Cerebellar cortex (tissue), 1 donor: ENCODE measurements at places on chromosomes 2 and 18.

DNA sequence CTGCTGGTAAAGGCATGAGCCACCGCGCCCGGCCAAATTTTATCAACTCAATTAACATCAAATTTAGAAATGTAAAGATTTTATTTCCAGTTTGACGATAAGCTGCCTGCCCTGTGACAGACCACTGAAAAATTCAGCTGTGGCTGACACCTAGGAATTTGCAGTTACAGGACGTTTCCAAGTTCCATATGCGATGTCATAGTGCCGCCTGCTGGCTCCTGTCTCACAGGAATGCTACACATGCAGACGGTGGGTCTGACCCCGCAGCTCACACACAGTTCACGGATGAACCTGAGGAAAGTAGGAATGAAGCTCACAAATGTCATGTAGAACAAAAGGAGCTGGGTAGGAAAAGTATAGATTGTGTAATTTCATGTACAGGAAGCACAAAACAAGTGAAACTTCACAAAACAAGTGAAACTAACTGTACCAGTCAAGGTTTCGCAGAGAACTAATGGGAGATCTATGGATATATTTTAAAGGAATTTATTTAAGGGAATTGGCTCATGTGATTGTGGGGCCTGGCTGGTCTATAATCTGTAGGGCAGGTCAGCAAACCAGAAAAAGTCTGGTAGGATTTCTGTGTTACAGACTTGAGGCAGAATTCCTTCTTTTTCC lies 13.2 kb upstream of the SEH1L start:
- DNase-seq = peak; percentile 83

GRCh38 chr18:54181856-54182602 lies 42.4 kb downstream of the MBD2 start:
- no peak for DNase-seq

DNA sequence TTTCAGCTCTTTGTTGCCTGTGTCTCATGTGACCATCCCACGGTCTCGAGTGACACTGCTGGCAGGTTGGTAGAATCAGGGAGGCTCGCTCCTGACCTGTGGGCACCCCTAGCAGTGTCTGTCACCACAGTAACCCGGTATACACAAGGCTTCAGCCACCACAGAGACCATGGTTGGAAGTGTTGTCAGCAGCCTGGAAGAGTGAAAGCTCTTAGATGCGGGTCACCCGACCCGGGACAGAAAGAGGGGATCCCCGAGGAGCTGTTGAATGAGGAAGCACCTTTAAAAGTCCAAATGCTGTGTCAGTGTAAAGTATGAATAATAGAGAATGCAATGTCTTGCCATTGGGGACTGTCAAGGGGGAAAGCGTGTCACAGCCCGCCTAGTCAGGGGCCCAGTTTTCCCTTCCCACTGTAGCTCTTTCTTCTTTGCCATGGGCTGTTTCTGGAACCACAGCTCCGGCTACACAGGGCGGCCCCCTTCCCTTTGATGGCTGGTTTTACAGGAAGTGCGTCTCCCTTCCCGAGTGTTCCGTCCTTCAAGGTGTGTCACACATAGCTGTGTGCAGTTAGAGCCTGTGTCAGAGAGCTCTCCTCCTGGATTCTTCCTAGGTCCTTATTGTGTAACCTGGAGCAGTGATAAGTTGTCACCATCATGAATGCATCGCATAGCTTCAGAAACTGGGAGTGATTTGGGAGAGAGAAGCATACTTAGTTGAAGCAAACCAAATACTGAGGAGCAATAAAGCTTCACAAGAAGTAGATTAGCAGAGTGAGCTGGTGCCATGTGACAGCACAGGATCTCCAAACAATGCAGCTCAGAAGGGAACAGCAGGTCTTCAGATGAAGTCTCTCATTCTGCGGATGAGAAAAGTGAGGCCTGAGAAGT lies 81.4 kb downstream of the MTCL1 start:
- DNase-seq = no peak

DNA sequence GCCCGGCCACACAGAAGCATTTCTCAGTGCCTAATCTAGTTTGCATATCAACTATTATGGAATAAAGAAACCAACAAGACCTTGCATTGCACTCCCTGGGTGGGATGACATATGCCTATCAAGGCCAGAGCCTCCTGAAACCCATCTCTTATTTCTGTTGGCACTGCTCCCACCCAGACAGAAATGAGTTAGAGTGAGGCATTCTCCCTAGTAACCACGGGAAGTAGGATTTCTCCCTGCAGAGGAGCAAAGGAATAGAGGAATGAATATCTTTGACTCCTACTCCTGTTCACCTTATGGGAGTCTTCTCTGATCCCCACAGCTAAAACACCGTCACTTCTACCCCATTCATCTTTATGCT lies 24.2 kb upstream of the SCYGR1 start:
- DNase-seq = no peak

DNA sequence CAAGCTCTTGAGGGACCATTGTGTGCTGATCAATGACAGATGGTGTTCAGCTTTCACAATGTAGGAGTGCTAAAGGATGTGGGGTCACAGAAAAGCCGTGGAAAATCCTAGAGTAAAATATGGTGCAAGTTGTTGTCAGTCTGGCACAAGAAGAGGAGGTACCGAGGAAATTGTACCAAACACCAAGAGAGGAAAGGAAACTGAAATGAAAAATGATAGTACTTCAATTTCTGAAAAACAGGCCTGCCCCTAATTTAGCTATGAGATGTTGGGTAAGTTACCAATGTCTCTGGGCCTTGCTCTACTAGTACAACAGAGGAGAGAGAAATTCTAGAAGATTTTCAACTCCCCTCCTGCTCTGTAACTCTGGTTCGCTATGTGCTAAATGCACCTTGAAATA lies 78.8 kb upstream of the PELI1 start:
- DNase-seq = peak; percentile 22

GRCh38 chr18:53689886-53690285 lies 534.6 kb downstream of the MBD2 start:
- no peak for DNase-seq

GRCh38 chr2:191508738-191509137 lies 169.2 kb upstream of the NABP1 start:
- DNase-seq = no peak

DNA sequence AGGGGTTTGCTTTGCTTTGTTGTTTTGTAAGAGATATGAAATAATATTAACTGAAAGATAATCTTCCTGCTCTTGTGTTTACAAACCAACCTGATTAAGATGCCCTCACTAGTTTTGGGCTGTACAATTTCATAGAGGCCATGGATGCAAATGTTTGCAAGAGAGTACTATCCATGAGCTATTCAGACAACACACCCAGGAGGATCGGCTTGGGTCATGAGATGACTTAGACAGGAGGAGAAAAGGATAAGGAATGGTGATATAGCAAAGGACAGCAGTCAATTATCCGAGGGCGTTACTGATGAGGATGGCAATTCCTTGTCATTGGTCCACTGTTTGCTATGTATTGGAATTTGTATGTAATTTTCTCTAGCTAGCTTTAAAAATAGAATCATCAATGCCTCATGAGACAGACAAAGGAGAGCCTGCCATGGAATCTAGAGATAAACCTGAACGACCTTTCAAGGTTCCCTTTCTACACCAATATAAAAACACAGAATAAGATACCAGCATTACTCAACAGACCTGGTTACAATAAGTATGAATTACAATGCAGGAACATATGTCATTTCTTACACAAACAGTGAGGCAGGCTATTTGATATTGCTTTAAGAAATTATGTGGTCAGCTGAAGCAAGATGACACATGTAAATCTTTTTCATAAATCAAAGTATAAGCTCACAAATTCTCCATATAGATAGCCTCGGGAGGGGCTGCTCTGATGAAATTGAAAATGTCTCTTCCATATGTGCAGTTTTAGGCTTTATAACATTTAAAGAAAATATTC lies 54.4 kb upstream of the SOS1 start:
- no peak for DNase-seq

DNA sequence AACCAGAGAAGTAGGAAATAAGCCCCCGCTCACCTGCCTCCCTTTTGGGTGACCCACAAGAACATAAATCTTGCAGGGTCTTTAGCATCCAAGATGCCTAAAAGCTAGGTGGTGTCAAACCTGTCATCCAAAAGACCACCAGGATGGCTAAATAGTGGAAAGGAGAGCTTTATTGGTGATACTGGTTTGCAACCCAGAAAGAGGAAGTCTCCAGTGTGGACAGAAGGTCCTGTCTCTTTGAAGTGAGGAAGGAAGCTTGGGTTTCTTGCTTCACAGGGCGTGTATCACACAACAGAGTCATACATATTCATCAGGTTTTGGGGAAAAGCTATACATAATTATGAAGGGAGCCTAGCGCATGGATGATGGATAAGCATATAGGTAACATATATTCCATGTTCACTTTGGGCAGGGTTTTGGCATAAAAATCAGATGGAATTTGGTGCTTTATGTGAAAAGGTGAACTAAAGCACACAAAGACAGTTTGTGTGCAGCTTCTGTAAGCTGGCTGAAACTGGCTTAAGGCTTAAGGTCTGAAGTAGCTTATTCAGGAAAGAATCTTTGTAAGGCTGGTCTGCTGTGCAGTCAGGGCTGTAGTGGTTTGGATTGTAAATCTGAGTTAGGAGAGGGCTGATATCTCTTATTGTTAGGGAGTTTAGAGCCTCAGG lies 102.2 kb upstream of the MSH2 start:
- DNase-seq = no peak

GRCh38 chr2:194610297-194610696 lies 1046.7 kb upstream of the SLC39A10 start:
- no peak for DNase-seq

GRCh38 chr2:15811367-15811766 lies 129.0 kb upstream of the MYCN start:
- no peak for DNase-seq

GRCh38 chr2:136052369-136053362 lies 65.3 kb downstream of the CXCR4 start:
- no peak for DNase-seq

DNA sequence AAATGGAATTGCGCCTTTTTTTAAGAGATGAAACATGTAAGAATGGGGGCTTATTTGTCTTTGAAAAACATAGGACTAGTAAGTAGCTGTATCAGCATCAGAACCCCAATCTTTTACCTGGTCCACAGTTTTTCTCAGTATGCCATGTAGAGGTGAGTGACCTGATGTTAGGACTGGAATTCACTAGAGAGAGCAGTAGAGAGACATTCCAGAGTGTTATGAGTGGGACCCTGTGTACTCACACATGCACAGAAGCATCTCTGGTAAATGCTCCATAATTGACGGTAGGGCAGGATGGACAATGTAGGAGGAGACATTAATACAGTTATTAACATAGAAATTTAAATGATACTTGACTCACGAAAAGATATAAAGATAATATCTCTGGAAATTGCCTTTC lies 1.4 kb upstream of the GALNT13 start:
- DNase-seq = peak; percentile 81

DNA sequence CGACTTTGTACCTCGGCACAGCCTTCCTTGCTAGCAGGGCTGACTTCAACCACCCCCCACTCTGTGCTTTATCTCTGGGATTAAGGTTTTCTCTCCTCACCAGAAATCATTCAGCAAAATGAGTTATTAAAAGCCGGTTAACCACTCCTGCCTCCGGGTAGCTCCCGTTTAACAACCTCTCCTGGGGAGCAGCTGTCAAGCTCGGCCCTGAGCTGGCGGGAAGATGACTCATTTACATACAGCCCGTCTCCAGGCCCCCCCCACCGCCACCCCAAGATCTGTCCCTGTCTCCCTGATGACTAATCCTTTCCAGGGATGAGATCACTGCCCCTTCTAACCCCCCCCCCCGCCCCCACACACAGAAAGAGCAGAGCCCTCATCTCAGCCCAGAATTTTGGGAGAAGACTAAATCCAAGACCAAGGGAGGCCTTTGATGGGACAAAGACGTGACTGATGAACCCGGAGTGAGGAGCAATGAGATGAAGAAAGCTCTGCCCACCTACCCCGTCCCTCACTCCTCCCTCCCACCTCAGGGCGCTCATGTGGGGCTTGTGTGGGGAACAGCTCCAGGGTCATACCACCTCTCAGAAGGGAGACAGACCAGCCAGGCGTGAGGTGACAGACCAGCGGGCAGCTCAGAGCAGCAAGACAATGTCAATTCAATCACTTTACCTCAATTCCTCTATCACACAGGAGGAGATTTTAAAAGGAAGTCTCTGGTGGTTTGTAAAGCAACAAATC lies 131.4 kb downstream of the MSH2 start:
- no peak for DNase-seq

DNA sequence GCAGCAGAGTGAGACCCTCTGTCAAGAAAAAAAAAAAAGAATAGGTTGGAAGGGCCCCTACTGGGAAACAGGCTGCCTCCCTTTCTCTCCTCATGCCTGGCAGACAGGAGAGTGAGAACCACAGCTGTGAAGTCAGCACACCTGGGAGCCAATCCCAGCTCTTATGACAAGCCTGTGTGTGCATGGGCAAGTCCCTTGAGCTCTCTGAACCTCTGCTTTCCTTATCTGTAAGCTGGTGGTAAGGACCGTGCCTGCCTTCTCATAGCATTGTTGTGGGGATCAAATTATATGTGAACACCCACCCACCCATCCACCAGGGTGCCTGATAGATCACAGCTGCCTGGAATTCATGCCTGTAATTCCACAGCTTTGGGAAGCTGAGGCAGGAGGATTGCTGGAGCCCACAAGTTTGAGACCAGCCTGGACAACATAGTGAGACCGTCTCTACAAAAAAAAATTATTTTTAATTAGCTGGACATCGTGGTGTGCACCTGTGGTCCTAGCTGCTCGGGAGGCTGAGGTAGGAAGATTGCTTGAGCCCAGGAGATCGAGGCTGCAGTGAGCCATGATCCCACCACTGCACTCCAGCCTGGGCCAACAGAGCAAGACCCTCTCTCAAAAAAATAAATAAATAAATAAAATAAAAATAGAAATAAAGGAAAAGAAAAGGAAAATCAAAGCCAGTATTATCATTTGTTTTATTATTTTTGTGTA lies 66.9 kb upstream of the MCFD2 start:
- no peak for DNase-seq

DNA sequence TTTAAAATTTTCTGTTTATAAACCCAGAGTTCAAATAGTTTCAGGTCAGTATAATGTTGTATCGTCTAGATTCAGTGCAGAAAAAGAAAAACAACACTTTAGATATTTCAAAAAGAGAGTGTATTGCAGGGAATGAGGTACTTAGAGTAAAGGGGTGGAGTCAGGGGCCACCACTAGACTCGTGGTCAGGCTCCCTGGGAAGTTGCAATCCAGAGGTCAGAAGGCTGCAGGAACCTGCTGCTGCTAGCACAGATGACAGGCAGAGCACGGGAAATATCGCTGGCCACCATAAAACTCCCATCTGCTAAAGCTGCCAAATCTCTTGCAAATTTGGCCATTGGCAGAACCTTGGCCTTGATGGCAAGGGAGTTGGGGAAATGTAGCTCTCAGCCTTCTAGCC lies 64.6 kb downstream of the THNSL2 start:
- no peak for DNase-seq

- DNase-seq = no peak
These were observed 27.3 kb downstream of the TPO start for GRCh38 chr2:1440581-1440980.

DNA sequence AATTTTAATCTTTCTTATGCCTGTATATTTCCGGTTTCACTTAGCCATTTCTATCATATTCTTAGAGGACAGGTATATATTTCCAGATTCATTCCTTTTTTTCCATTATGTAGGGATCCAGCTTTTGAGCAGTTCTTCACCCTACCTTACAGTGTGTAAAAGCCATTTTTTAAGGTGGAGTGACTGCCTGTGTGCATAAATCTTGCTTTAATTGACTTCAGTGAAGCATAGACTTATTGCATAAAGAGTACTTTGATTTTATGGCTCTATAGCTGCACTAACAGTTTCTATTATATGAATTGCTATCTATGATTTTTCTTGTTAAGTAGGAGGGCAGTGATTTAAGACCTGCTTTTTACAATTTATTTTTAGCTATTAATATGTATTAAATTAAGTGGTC lies 132.6 kb downstream of the NYAP2 start:
- DNase-seq = no peak
